ENCODE measurements at places on chromosomes 13 and 19.

- peak; percentile 89 for DNase-seq
Observed at GRCh38 chr19:10315335-10316214, at the start of gene FDX2. TSS of gene FDX2 (minus strand) at chr19:10316015. CDS start at chr19:10315996, 19 bp downstream.

DNA sequence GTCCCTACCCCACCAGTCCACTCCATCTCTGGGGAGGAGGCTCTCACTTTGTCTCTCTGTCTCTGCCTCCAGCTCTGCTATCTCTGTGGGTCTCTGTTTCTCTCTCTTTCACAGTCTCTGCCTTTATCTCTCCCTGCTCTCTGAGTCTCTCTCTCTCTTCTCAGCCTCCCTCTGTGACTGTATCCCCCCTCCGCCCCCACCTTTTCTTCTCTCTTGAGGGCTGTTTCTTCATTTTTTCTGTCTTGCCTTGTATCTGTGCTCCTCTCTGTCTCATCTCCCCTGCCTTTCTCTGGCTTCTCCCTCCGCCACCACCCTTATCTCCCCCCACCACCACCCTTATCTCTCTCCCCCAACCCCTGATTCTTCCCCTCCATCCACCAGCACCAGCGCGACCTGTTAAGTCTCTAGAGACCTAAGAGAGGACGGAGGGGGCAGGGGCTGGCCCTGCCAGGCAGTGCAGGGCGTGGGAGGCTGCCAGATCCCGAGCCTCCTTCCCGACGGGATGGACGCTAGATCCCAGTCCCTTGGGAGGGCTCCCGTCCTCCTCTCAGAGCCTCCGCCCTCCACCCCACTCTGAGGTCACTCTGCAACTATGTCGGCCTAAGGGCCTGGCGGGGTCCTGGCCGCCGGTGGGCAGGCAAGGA is 1.0 kb downstream of the AXL start:
- DNase-seq = no peak

GRCh38 chr19:45529420-45529785 is 22.1 kb downstream of the VASP start:
- DNase-seq = no peak

- DNase-seq = no peak
Observed at GRCh38 chr19:11494634-11495285, 10.9 kb downstream of the ZNF653 start.

DNA sequence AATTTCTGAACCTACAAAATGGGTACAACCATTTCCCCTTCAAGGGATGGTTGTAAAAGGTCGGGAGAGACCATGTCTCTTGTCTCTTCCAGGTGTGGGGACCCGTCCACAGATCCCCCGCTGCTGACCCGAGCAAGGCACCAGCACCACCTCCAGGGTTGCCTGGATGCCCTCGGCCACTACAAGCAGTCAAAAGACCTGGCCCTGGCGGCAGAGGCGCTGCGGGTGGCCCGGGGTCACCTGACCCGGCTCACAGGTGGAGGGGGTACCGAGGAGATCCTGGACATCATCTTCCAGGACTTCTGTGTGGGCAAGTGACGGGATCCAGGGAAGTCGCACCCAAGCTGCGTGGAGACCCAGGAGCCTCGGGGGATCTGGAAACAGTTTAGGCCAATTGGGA is 4.0 kb downstream of the GTPBP3 start:
- DNase-seq = no peak

DNA sequence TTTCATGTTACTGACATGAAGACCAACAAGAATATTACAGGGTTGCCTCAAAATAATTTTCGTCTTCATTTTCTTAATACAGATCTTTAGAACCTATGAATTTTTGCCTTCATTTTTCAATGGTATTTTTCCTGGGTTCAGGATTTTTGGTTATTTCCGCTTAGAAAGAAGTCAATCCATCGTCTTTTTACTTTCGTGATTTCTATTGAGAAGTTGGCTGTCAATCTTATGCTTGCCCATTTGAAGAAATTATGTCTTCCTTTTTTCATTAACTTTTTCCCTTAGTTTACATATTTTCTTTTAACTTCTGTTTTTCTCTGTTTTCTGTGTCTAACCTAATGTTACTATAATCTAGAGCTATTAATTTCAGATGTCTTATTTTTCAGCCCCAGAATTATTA is 868.9 kb upstream of the SLC10A2 start:
- no peak for DNase-seq

GRCh38 chr13:113548171-113548641 is 36.3 kb upstream of the TFDP1 start:
- DNase-seq = no peak

DNA sequence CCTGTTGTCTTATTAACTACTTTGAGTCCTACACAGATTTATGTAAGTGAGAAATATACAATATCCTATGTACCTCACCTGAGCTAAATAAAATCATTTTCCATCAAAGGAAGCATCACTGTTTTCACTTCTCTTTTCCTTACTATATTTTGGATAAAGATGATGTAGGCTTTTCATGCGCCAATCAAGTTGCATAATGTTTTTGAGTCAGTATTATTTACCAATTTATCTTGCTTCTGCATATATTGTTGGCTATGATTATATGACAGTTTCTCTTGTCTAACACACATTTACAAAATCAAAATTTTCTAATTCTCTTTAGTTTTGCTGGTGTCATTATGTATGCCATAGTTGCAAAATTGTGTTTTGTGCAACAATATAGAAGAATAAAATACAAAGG is 67.9 kb upstream of the FRY start:
- no peak for DNase-seq

DNA sequence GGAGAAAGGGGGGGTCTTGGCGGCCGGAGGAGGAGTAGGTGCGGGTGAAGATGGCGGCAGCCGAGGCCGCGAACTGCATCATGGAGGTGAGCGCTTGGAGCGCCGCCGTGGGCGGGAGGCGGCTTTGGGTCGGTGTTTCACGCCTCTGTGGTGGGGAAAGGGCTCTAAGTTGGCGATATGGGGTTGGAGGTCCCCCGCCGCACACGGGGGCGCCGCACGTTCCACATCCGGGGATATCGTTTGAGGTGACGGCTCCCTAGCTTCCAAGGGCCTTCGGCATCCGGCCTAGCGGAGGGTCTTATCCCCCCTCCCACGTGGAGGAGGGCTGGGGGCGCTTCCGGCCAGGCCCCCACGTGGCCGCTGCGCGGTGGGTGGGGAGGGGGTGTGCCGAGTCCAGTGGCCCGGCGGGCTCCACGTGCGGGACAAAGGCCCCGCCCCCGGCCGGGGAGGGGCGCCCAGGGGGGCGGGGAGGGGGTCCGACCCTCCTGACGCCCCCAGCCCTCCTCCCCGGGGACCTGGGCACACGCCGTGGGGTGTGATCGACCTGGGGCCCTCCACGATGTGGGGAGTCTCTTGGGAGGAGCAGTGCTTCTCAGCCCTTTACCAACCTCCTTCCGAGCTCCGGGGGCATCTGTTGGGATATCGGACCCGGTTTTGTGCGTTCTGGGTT is at the start of gene PRMT1:
Gene PRMT1 (plus strand): TSS at position 41 of the 670 bp plus-strand sequence. CDS start 10 bp downstream, at position 51.
- DNase-seq = peak; percentile 53

DNA sequence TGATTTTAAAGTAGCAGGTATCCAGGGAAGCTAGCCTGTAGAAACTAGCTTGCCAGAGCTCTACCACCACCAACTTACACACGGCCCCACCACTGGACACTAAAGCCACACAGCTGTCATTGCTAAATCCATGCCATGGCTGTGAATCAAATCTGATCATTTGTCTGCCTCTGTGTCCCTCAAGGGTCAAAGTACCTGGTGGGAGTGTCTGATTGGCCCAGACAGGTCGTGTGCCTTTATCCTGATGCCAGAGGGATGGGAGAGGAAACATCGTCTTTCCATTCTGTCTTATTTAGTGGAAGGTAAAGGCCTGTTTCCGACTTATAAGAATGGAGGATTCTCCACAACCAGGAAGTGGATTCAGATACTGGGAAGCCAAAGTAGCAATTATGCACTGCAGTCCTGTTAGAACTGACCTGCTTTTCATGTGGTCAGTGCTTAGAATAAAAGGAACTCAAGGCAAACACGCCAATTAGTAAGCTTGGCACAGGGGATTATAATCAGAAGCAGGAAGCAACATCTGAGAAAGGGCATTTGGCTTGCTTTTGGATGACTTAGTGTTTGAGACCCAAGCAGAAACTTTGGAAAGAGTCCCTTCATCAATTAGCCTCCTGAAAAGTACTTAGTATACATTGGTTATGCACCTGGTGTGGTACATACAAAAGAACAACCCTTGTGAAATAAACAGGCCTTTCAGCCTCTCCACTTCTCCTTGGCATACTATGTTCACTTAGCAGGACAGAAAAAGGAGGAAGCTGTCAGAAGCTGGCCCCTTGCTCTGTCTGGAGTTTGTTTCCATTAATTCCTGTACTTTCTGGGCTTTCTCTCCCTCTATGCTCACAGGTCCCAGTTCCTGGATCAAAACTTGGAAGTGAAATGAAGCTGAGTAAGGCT is 192.4 kb downstream of the NUFIP1 start:
- no peak for DNase-seq

DNA sequence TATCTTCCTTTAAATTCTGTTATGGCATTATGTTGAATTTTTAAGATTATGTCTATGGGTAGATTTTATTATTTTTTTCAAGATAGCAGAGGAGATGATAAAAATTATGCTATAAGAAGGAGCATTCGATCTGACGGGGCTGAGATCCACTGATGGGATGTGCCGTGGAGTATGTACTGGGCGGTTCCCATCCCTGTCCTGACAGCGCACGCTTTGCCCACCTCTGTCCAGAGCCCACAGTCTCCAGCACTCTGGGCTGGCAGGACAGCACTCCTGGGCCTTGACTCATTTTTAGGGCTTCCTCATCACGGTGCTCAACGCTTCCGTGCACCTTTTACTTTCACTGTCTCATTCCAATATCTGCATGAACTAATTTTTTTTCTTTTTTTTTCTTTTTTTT is 235.5 kb downstream of the TEX29 start:
- no peak for DNase-seq

GRCh38 chr13:54241719-54242118 is 1213.1 kb downstream of the OLFM4 start:
- no peak for DNase-seq

DNA sequence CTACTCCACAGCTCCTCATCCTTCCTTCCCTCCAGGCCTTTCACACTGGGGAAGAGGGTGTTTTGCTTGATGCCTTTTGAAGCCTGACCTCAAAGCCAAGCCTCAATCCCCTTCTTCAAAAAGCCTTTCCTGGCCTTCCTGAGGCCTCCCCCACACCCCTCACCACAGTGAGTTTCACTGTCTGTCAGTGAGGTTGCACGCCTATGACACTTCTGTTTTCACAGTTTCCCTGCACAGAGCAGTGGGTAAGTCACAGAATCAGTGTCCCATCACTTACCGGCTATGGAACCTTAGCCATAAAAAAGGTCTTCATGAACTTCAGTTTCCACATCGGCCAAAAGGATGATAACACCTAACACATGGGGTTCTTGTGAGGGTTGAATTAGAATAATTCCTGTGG is 371.4 kb downstream of the UQCRFS1 start:
- no peak for DNase-seq

- DNase-seq = no peak
Observed at GRCh38 chr13:23007426-23007825, 173.4 kb upstream of the SGCG start.

DNA sequence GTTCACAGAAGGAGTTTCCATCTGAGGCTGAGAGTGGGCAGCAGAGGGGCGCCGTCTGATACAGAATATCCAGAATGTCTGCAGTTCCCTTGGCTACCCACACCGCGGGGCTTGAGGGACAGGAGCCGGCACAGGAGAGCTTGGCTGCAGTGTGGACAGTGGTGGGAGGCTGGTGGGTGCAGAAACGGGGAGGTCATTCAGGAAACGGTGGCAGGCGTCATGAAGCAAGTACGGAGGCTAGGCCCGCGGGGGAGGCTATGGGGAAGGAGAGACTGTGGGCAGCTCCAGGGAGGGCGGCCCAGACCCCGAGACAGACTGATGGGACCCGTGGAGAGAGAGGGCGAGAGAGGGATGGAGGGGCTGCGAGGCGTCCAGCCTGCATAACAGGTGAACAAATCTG is 55.2 kb upstream of the UQCRFS1 start:
- DNase-seq = no peak

DNA sequence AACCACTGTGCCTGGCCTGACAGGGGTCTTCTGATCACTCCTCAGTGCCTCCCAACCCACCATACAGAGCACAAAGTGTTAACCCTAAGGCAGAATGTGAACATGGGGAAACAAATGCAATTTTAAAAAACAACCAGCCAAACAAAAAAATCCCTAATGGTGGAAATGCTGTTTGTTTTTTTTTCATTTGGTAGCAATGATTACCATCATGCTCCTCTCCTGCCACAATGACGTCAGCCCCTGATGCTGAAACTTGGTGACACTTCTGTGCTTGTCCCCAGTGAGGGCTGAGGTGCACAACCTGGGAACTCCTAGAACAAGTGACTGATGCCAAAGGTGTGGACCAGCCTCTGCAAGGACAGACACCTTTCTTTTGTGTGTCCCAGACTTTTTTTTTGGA is 4.0 kb upstream of the TSPAN16 start:
- no peak for DNase-seq

DNA sequence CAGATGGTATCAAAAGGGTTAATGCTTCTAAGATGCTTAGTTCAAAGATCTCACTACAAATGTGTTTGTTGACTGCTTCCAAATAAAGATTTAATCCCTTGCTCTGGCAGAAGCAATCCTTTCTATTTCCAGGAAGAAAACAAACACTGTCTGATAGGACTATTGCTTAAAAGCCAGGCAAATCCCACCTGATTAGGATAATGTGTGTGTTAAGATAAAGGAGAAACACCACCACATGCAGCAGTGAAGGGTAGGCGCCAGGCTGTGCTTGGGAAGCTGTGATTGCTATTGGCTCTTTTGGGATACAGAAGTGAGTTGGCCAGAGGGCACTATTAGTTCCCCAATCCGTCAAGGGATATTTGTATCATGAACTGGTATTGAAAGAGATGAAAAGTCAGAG is 62.8 kb upstream of the LRCH1 start:
- no peak for DNase-seq

GRCh38 chr19:35272122-35272719 is 3.5 kb downstream of the USF2 start:
- no peak for DNase-seq

GRCh38 chr13:81721400-81721799 is 1380.5 kb upstream of the SPRY2 start:
- DNase-seq = no peak

DNA sequence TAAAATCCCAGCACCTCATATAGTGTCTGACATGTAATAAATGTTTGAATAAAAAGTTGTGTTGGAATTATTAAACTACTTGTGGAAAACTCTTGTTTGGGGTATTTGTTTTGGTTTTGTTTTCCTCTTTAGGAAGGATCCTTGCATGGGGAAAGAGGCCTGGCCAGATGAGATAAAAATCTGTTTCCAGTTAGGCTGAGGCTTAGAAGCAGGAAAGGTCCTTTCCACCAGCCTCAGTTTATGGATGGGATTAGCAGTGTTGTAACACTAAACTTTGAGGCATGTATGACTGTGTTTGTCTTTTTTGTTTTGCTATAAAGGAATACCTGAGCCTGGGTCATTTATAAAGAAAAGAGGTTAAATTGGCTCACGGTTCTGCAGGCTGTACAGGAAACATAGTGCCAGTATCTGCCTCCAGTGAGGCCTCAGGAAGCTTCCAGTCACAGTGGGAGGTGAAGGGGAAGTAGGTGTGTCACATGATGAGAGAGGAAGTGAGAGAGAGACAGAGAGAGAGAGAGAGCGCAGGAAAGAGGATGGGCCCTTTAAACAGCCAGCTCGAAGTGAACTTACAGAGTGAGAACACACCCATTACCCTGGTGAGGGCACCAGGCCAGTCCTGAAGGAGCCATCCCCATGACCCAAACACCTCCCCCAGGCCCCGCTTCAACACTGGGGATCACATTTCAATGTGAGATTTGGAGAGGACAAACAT is 21.6 kb downstream of the SPATA13 start:
- DNase-seq = no peak
